ENCODE measurements at places on chromosomes 3 and 15.

DNA sequence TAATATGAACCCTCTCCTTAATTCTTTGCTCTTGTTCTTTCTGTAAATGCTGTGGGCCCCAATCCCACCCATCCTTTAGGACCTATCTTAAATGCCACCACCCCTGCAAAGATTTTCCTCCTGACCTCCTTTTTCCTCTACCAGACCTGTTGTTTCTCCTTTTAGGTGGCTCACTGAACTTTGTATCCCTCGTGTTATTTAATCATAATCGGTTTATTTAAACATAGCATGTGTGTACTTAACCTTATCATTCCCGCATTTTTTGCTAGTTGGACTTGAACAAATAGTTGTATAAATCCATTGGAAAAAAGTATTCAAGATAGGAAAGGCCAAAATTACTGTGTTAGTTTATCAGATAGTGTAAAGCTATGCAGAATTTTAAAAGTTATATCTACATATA lies 988 bp upstream of the NFKBIZ start:
- DNase-seq: no peak

DNA sequence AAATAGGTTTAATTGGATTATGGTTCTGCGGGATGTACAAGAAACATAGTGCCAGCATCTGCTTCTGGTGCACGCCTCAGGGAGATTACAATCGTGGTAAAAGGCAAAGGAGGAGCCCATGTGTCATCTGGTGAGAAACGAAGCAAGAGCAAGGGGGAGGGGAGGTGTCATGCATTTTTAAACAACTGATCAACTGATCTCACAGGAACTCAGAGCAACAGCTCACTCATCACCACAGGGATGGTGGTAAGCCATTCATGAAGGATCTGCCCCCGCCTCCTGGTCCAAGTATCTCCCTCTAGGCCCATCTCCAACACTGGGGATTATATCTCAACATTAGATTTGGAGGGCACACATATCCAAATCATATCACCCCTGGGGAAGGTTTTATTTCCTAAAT lies 42.1 kb upstream of the FGF7 start:
- DNase-seq: no peak

DNA sequence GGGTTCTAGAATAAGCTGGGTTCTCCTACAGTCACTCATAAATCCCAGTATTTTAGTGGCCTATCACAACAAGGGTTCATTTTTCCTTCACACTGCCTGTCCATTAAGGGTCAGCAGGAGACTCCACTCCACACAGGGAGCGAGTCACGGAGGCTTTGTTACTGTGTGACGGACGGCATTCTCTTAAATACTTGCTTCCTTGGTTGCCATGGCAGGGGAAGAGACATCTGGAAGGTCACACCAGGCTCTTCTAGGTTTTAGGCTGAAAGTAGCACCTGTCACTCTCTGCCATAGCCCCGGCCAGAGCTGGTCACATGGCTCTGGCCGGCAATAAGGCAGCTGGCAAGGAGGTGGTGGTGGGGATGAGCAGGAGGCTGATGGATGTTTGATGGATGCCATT lies 89.4 kb upstream of the ANKRD34C start:
- DNase-seq: no peak

- no peak for DNase-seq
Measured at GRCh38 chr3:135558906-135559305, 406.6 kb upstream of the PPP2R3A start.

DNA sequence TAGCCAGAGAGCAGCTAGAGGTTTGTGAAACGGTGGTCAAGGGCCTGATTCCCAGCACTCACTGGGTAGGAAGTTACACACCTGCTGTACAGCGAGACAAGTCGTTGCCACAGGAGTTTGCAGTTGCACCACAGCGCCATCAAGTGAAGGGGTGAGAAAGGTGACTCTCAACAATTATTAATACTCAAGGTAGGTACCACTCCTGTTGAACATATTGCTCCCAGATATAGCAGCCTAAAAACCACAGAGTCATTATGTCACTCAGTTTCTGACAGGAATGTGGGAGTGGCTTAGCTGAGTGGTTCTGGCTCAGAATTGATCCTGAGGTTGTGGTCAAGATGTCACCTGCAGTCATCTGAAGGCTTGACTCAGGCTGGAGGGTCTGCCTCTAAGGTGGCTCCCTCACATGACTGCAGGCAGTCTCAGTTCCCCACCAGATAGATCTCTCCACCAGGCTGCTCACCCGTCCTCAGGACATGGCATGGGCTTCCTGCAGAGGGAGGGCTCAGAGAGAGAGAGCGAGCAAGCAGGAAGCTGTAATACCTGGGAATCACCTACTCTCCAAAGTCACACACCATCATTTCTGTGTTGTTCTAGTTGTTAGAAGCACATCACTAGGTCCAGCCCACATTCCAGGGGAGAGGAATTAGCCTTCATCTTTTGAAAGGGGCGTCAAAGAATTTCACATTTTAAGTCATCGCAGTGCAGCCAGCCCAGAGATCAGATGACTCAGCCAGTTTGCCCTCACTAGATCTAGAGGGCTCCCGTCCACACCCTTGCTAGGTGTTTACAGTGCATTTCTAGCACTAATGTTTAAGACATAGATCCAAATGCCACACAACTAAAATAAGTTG lies 17.0 kb upstream of the ANO10 start:
- DNase-seq: peak; percentile 37

All from OCI-LY7 (cell line).